ENCODE measurements at places on chromosomes 16 and 17. TPM values are rescaled to one million over a fixed set of nuclear protein-coding genes. Genes with fewer than 3 reads are reported as not detected.

The NUFIP2 gene
- 38.9 TPM for total RNA-seq

The PRSS33 gene
- not detected for total RNA-seq

The SLC16A5 gene
- total RNA-seq, result 4.4 TPM

The ETV4 gene
- 17.0 TPM for total RNA-seq

The TMEM88 gene
- not detected for total RNA-seq
